ENCODE measurements at places on chromosomes 2 and 18. TPM values are rescaled to one million over a fixed set of nuclear protein-coding genes. Genes with fewer than 3 reads are reported as not detected.

DNA sequence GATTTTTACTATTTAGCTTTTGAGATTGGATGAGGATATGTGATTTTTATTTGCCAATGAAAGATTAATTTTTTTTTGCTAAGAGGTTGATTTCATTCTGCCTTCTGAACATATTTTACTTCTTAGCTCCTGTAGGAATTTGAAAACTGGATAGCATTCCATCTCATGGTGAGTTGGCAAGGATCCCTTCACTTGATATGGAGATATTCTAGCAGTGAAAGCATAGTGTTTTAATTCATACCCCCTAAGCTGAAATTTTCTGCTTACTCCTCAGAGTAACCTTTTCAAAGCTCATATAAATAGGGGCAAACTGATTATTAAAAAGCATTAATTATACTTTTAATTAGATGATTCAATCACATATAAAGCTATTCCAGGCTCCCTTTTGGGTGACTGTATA is 61.0 kb upstream of the KCNJ3 start:
- DNase-seq = peak; percentile 7

GRCh38 chr2:37550190-37550589 is 121.3 kb downstream of the CDC42EP3 start:
- DNase-seq = no peak

- peak; percentile 62 for DNase-seq
These were observed 50.7 kb upstream of the RNU4ATAC start for GRCh38 chr2:121479882-121480522.

GRCh38 chr2:198311020-198311419 is 506.6 kb downstream of the PLCL1 start:
- DNase-seq = no peak

- no peak for DNase-seq
These were observed 6.2 kb downstream of the ASAP2 start for GRCh38 chr2:9212661-9213411.

DNA sequence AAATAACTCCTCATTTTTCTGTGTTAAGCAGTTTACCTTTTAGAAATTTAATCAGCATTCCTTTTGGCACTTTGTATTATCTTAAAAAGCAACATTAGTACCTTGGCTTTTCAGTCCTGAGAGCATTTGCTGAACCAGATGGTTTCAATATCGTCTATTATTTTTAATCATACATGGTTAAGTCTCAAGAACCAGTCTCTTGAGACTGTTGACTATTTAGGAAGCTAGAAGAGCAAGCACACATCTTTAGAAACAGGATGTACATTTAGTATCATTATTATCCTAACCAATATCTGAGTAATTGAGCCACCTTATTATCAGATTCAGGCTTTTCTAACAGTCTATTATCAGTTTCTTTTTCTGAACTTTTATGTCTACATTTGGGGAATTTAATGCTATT is 28.2 kb upstream of the ZEB2 start:
- peak; percentile 37 for DNase-seq

GRCh38 chr2:85862426-85862825 is 26.4 kb downstream of the ST3GAL5 start:
- no peak for DNase-seq

GRCh38 chr2:133571249-133571648 is 3.0 kb upstream of the NCKAP5 start:
- no peak for DNase-seq

GRCh38 chr2:238093181-238094140 is 6.7 kb upstream of the ESPNL start:
- no peak for DNase-seq

DNA sequence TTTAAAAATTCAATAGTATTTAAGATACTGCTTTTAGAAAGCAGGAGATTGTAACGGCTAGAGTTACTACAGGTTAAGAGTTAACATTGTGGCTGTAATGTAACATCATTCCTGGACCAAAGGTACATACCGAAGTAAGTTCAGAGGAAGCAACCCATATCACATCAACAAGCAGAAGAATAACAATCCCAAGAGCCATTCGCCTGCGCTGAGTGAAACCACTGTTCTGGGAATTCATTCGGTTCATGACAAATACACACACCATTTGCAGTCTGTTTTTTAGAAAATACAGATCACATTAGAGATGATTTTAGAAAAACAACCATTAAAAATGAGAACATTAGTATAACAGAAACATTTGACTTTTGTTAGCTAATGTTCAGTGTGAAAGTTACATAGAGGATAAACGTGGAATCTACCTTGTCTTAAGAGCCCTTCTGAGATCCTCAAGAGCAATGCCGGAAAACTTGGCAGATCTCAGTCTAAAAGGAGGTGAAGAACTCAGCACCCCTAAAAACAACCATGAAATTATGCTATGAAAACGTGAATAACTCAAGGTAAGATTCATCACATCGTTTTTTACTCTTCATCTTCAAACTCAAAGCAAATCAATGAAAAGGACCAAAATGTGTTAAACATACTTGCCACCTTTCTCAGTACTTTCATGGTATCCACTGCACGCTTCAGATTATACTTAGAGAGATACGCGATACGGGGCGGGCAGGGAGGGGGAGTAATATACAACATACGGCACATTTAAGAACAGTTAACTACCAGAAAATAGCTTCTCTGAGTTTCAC is 1.2 kb downstream of the SLC35F5 start:
- no peak for DNase-seq

DNA sequence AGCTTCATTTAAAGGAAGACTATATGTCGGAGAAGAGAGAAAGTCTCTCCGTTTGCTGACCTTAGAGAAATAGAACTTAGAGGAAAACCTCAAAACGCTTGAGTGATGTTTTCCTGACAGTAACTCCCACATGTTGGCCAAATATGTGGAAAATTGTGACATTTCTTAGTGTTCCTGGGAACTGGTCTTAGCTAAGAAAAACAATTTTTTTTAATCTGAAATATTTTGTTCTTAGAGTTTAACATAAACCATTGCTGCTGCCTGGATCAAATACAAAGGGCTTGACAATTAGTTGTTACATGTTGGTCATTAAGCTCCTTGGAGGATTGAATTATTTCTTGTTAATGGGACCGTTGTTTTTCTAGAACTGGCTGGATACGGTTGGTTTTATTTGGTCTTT is 16.3 kb downstream of the DYNC2LI1 start:
- DNase-seq = no peak

DNA sequence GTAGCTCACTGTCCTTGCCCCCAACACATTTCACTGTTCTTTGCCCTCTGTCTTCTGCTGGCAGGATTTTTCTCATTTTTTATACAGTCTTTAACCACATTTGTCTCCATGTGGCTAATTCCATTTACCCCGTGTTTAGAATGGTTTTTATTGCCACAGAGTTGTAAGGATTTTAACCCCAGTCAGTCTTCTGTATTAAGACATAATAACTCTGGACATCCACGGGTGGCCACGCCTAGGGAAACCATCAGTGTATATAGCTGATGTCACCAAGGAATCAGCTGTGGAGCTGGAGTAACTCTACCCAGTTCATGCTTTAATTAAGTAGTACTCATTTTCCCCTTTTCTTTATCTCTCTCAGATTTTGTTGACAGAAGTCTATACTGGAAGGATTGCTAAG is 139.8 kb downstream of the MAP4K4 start:
- no peak for DNase-seq

DNA sequence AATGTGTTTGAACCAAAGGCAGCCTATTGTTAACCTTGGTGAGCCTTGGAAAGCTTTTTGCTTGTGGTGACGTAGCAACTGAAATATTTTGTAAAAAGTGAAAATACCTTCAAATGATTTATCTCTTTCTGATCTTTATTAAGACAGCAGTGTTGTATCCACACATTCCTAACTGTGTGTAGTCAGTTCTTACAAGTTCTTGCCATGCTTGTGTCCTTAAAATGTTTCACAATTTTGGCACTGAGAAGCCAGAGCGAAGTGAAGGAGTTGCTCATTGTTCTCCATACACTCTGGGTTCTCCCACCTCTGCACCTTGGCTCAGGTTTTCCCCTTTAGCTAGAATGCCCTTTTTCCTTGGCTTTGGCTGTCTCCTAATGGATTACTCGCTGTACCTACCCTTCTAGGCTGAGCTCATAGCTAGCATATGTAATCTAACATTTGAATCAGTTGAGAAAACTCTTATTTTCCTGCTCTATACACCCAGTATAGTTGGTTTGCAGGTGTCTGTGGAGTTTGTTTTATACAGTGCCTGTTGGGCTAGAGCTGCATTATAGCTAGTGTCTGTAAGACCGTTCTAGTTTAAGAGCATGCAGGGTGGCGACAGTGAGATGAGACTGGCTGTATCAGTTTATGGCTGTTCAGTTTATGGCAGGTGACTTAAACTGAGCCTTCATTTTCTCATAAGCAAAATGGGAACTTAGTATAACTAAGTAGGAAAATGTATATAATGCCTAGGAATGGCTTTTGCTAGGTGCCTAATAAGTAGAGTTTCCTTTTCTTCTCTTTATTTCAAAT is 45.5 kb downstream of the FMNL2 start:
- no peak for DNase-seq

- no peak for DNase-seq
These were observed 54.0 kb upstream of the GPR45 start for GRCh38 chr2:105187531-105187930.

LYPD1 gene
- 6.1 TPM for total RNA-seq

CDK5R2 gene
- 0.04 TPM for total RNA-seq

GYPC gene
- total RNA-seq = 116 TPM

ASB18 gene
- total RNA-seq = 4.7 TPM

ATP5F1A gene
- total RNA-seq = 597 TPM

HAAO gene
- 14.8 TPM for total RNA-seq

Measured in muscle of leg (tissue), 16 donors.